CD4-positive, CD25-positive, alpha-beta regulatory T cell (primary cell): ENCODE measurements at places on chromosomes 13 and 19. TPM values are rescaled to one million over a fixed set of nuclear protein-coding genes. Genes with fewer than 3 reads are reported as not detected.

DNA sequence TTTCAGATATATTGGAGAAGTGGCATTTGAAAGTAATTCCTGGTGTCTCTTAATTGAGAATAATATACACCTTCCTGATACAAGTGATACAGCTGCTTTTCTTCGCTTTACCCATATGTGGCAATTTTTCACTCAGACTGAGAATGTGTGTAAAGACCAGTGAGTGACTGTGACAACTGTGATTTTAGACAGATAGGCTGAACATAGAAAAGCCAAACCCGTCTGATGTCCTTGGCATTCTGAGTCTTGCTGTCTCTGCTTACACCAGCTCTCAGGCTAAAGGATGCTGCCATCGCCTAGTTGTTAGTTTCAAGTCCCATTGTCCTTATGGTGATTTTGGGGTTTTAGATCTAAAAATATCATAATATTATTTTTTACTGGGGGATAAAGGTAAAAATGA lies 492.6 kb downstream of the RFC3 start:
- H3K36me3 ChIP-seq = no peaks in the 10 kb centered on the region
- DNase-seq = no peak
- no peak overlapping the region for H3K4me3 ChIP-seq
- no peaks in the 10 kb centered on the region for H3K4me1 ChIP-seq
- H3K27me3 ChIP-seq = no peaks in the 10 kb centered on the region

GRCh38 chr13:20709369-20709768 lies 5.9 kb downstream of the IL17D start:
- H3K27ac ChIP-seq = no peak overlapping the region
- H3K27me3 ChIP-seq = no peaks in the 10 kb centered on the region
- no peak for DNase-seq

DNA sequence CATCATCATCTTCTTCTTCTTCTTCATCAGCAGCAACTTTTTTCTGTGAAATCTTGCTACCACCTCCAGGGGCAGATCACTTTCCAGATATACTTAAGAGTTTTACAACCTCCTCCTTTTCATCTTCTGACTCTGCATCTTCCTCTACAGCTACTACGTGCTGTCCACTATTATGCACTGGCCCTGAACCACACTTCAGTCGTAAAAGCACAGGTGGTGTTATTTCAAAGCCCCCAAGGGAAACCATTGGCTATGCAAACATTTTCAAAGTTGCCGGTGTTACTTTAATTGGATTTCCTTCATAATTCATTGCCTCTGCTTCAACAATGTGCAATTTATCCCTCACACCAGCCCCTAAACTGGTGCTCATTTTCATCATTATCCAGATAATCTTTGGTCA lies 75.0 kb downstream of the POLR1D start:
- no peak overlapping the region for H3K27ac ChIP-seq
- no peaks in the 10 kb centered on the region for H3K4me1 ChIP-seq
- H3K27me3 ChIP-seq = peaks cover 4% of the 10 kb centered on the region
- no peak for DNase-seq

- H3K27me3 ChIP-seq = no peaks in the 10 kb centered on the region
- peaks cover 10% of the 10 kb centered on the region for H3K4me1 ChIP-seq
- H3K36me3 ChIP-seq = peaks cover 13% of the 10 kb centered on the region
- peak within 1 kb of the TSS; percentile 97 for H3K27ac ChIP-seq
- peak; percentile 95 for DNase-seq
Measured at GRCh38 chr19:6372594-6373095, at the start of gene ALKBH7. Gene ALKBH7, plus strand, starts transcription at chr19:6372794. Its CDS starts 27 bp downstream, at chr19:6372821.

DNA sequence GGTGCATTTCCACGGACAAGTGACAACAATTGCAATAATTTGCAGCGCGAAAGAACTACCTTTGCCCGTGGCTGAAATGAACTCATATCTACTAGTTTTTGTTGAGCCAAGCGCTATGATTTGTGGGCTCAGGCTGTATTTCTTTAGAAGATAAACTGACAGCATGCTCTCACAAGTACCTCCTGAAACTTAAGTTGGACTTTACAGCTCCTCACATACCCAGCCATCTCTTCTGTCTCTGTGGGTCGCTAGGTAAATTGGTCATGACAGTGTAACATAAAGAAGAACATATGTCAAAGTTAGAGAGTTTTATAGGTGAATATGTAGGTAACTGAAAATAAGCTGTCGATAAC lies 839 bp downstream of the COG6 start:
- peaks cover 7% of the 10 kb centered on the region for H3K4me1 ChIP-seq
- peaks cover 12% of the 10 kb centered on the region for H3K36me3 ChIP-seq
- no peaks in the 10 kb centered on the region for H3K27me3 ChIP-seq
- no peak for DNase-seq

DNA sequence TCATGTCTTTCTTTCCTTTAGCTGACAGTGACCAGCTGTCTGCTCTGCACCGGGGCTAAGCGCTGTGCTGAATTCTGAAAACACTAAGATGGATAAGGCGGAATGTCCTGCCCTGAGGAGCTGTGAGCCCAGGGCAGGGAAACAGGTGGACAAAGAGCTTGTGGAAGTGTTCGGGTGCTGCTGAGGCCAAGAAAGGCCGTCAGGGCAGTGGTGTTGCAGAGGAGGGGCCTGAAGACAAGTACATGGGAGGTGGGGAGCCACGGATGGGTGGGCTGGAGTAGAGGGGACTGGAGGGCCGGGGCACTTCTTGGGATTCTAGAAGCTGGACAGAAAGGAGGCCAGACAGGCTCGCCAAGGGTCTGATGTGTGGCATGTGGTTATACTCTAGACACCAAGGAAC lies 66.2 kb upstream of the GPR183 start:
- H3K4me1 ChIP-seq = peaks cover 30% of the 10 kb centered on the region
- no peaks in the 10 kb centered on the region for H3K27me3 ChIP-seq
- no peak overlapping the region for H3K27ac ChIP-seq

- H3K4me1 ChIP-seq = peaks cover 4% of the 10 kb centered on the region
- H3K27me3 ChIP-seq = no peaks in the 10 kb centered on the region
- H3K36me3 ChIP-seq = no peaks in the 10 kb centered on the region
- peak overlapping the region; percentile 64 for H3K4me3 ChIP-seq
- H3K27ac ChIP-seq = no peak overlapping the region
Measured at GRCh38 chr13:59734393-59734792, 429.3 kb downstream of the DIAPH3 start.

GRCh38 chr13:38452656-38453055 lies 103.0 kb downstream of the UFM1 start:
- no peaks in the 10 kb centered on the region for H3K27me3 ChIP-seq
- no peaks in the 10 kb centered on the region for H3K36me3 ChIP-seq
- DNase-seq = no peak
- H3K27ac ChIP-seq = no peak overlapping the region

DNA sequence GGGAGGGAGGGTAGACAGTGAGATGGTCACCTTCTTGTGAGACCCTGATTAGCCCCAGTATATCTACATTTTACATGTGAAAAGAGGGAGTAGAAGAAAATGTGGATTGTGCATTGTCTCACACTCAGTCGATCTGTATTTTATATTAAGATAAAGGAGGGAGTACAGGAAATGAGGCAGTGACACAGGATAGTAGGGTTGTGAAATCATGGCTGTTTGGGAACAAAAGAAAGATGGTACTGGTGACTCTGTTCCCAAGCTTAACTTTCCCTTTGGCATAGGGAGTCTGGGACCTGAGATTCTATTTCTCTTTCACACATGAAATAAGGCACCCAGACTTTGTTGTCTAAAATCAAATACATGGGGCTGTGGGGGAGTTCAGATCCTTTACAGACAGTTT lies 194.7 kb downstream of the ABCC4 start:
- H3K4me3 ChIP-seq = no peak overlapping the region
- no peaks in the 10 kb centered on the region for H3K27me3 ChIP-seq
- no peak overlapping the region for H3K27ac ChIP-seq
- H3K4me1 ChIP-seq = no peaks in the 10 kb centered on the region
- H3K36me3 ChIP-seq = peaks cover 7% of the 10 kb centered on the region

DNA sequence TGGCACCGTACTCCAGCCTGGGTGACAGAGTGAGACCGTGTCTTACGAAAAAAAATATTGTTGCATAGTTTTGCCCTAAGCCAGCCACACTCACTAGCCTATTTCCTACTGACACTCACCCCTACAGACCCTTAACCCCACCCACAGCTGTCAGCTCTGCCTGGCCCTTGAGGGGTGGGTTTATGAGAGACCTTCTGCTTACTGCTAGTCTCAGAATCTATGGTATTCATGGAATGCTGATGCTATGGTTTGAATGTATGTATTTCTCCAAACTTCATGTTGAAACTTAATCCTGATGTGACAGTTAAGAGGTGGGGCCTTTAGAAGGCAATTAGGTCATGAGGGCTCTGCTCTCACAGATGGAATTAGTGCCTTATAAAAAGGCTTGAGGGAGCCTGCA lies 79.2 kb upstream of the LRCH1 start:
- H3K36me3 ChIP-seq = no peaks in the 10 kb centered on the region
- H3K4me3 ChIP-seq = no peak overlapping the region
- no peak overlapping the region for H3K27ac ChIP-seq

DNA sequence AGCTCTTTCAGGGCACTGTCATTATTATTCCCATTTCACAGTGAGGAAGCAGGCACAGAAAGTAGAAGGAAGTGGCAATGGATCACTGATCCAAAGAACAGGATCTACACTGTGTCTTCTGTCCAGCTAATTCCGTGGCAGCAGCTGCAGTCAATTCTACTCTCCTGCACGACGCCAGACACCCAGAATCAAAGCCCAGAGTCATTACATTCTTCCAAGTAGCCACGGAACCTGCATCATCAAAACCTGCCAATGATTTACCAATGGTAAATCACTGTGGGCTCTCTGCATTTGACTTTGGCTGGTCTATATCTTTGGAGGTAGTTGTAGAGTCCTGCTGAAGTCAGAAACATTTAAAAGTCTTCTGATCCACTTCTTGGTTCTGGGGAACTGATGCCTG lies 767.7 kb downstream of the LIG4 start:
- no peaks in the 10 kb centered on the region for H3K4me1 ChIP-seq
- no peak overlapping the region for H3K4me3 ChIP-seq

GRCh38 chr19:23673132-23673531 lies 13.9 kb downstream of the ZNF675 start:
- peak overlapping the region; percentile 8 for H3K4me3 ChIP-seq
- no peak overlapping the region for H3K27ac ChIP-seq
- DNase-seq = no peak
- H3K36me3 ChIP-seq = peaks cover 33% of the 10 kb centered on the region
- no peaks in the 10 kb centered on the region for H3K27me3 ChIP-seq

DNA sequence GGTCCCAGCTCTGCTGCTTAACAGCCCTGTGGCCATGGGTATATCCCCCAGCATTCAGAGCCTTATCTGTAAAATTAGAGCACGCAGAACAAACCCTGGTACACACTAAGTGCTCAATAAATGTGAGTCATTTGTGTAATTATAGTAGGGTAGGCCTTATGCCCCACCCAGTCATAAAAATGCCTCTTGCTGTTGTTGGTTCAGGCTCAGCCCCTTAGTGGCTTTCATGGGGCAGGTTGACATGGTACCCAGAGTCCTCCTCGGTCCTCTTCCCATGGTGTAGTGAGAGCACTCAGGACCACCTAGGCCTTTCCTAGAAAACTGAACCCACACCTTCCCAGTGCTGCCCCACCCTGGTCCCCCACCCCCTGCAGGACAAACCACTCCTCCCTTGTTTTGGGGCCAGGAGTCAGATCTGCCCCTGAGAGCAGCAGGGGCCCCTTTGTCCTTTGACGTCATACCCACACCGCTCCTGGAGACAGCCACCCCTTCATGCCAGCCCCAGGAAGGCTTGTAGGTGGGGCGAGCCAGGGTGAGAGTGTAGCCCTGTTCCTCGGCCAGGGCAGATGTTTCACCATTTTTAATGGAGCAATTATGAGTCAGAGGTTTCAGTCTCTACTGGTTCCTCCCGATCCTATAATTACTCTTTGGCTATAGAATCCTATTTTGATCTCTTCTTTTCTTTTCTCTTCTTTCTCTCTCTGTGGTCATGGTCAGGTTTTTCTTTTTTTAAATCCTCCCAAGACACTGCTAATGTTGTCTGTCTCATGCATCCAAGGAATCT lies 36.8 kb downstream of the ACTN4 start:
- no peaks in the 10 kb centered on the region for H3K36me3 ChIP-seq
- peak overlapping the region; percentile 83 for H3K27ac ChIP-seq
- peaks cover 80% of the 10 kb centered on the region for H3K4me1 ChIP-seq
- peak overlapping the region; percentile 32 for H3K4me3 ChIP-seq
- H3K27me3 ChIP-seq = no peaks in the 10 kb centered on the region
- peak; percentile 52 for DNase-seq

DNA sequence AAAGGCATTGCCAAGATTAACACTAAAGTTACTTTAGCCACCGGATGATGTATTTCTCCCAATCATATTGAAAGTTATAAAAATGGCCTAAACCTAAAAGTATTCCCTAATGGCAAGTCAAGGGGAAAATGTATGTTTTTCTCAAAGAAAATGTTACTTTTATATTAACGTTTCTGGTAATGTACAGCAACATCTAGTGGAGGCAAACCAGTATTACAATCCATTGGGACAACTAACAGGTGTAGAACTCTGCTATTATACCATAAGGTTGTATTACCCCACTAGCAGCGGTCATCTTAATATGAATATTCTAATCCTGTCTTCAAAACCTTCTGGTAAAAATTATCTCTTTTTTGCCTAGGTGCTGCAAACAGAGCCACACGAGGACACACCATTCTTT lies 69.2 kb downstream of the ZNF100 start:
- no peaks in the 10 kb centered on the region for H3K36me3 ChIP-seq
- H3K4me1 ChIP-seq = no peaks in the 10 kb centered on the region
- H3K27ac ChIP-seq = no peak overlapping the region
- H3K27me3 ChIP-seq = no peaks in the 10 kb centered on the region

DNA sequence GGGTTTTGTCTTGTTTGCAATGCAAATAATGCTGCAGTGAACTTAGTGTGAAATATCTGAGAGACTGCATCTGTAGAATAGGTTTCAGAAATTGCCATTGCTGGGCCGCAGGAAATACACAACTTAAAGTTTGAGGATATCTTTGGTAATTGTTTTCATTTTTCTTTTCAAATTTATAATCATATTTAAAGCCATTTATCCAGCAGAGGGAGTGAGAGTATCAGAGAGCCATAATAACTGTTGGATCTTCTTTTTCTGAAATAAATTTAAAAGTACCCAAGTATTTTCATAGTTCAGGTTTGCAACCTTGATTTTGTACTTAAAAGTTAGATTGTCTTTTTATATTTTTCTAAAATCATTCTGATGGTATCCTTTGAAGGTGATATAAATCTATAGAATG lies 99.4 kb downstream of the ZMYM2 start:
- H3K27ac ChIP-seq = no peak overlapping the region

- no peaks in the 10 kb centered on the region for H3K36me3 ChIP-seq
- no peaks in the 10 kb centered on the region for H3K4me1 ChIP-seq
- DNase-seq = no peak
Measured at GRCh38 chr13:88031980-88032559, 360.9 kb downstream of the SLITRK5 start.

GRCh38 chr13:22451327-22451741 lies 729.4 kb upstream of the SGCG start:
- no peak for DNase-seq
- H3K4me3 ChIP-seq = no peak overlapping the region
- H3K27me3 ChIP-seq = no peaks in the 10 kb centered on the region
- no peaks in the 10 kb centered on the region for H3K4me1 ChIP-seq
- no peaks in the 10 kb centered on the region for H3K36me3 ChIP-seq

GRCh38 chr13:26179344-26179743 lies 42.8 kb downstream of the RNF6 start:
- H3K4me3 ChIP-seq = no peak overlapping the region
- no peak for DNase-seq

CYP2S1 gene
- total RNA-seq = not detected

KLK4 gene
- not detected for total RNA-seq

KLK10 gene
- total RNA-seq = not detected

CNFN gene
- total RNA-seq = not detected

CTXN1 gene
- total RNA-seq = not detected

DLL3 gene
- 0.17 TPM for total RNA-seq

TMEM91 gene
- 12.4 TPM for total RNA-seq

ZNF793 gene
- total RNA-seq = 4.5 TPM

FBXO46 gene
- 26.5 TPM for total RNA-seq

OR7C1 gene
- not detected for total RNA-seq

TBXA2R gene
- 1.7 TPM for total RNA-seq

ELSPBP1 gene
- total RNA-seq = not detected

CYP4F11 gene
- not detected for total RNA-seq

BEST2 gene
- total RNA-seq = not detected
